ENCODE measurements at places on chromosomes 7 and 10.

DNA sequence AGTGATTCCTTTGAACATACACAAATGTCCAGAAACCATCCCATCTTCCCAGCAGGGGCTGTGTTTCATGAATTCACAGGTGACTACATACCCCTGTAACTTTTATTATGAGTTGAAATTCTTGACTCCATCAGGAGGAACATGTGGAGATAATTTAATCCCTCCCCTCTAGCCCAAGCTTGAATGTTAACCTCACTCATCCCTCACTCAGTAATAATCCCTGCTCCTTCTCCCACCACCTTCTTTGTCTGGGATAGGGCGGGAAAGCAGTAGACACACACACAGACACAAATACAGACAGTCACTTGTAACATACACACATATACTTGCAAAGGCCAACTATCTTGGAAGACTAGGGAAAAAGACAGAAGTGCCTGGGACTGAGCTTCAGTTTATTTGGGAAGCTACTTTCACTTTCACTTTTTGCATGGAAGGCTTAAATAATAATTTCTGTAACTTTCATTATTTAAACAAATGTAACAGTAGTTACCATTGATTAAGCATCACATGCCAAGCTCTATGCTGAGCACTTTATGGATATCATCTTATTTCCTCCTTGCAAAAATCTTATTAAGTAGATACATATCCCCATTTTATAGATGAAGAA lies 7.3 kb downstream of the AASS start:
- no peak for DNase-seq

GRCh38 chr7:75861636-75862035 lies 17.2 kb upstream of the RHBDD2 start:
- no peak for DNase-seq

GRCh38 chr7:11630355-11630754 lies 201.6 kb downstream of the THSD7A start:
- no peak for DNase-seq

GRCh38 chr7:43655584-43655983 lies 72.7 kb downstream of the STK17A start:
- no peak for DNase-seq

DNA sequence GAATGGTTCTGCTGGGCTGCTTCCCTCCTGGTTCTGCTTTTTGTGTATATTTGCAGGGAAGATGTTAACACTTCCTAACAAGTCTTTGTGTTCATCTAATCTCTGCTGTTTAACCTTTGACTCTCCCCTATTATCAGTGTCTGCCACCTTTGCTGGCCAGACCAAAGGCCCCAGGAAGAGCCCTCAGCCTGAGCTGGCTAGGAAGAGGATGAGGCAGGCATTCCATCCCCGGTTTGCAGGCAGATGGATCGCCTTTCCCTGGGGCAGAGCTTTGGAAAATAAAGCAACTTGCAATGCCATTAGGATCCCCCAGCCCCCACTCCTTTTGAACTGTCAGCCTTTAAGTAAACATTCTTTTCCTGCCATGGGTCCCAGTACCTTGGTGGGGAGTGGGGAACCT lies 19.0 kb downstream of the DPCD start:
- no peak for DNase-seq

- no peak for DNase-seq
Observed at GRCh38 chr7:108030516-108030915, 27.6 kb upstream of the LAMB1 start.

DNA sequence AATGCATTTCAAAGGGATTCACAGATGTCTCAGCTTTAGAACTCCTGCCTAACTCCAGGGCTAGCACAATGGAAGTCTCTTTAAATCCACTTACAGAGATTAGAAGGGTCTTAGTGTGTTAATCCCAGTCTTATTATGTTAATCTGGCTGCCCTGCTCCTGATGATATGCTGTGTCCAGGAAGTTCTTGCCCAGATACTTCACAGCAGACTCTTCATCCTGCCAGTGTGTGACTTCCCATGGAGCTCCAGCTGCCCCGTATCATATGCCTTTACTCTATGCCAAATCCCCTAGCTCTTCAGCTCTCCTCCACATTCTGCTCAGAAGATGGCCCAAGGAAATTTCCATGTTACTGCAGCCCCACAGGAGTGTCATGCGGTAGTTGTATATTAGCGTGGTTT lies 533.8 kb downstream of the GALNT17 start:
- no peak for DNase-seq

- no peak for DNase-seq
Observed at GRCh38 chr10:132715776-132716680, 69.9 kb downstream of the NKX6-2 start.

DNA sequence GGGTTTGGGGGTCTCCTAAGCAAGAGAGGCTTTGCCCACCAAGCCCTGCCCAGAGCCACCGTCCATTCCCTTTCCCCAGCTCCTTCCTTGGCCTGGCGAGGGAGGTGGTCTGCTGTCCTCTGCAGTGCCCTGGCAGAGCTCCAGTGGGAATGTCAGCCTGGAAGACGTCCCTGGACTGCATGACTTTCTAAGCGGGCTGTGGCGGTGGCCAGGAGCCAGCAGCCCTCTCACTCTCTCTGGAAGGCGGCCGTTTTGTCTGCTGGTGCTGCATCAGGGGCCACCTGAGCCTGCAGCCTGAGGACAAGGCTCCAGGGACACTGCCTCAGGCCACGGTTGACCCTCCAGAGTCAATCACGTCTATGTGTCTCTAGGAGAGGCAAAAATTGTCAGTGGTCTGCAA lies 271.0 kb downstream of the SKAP2 start:
- DNase-seq, result no peak

- no peak for DNase-seq
Observed at GRCh38 chr10:124044143-124044862, 49.1 kb downstream of the CHST15 start.

- no peak for DNase-seq
Observed at GRCh38 chr10:127414024-127414423, 135.1 kb upstream of the NPS start.

DNA sequence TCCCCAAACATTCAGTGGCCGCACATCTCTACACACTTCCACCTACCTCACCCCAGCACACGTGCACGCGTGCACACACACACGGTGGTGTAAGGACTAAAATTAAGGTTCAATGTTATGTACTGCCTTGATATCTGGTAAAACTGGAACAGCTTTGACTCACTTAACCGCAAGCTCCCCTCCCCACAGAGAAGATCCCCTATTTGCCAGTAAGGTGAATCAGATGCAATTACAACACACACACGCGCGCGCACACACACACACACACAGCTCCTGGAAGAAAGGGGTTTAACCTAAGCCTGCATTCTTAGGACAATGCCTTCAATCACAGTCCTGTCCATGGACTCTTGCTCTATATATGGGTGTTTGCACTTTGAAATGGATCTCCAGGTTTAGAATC lies 25.5 kb upstream of the VPS41 start:
- no peak for DNase-seq

DNA sequence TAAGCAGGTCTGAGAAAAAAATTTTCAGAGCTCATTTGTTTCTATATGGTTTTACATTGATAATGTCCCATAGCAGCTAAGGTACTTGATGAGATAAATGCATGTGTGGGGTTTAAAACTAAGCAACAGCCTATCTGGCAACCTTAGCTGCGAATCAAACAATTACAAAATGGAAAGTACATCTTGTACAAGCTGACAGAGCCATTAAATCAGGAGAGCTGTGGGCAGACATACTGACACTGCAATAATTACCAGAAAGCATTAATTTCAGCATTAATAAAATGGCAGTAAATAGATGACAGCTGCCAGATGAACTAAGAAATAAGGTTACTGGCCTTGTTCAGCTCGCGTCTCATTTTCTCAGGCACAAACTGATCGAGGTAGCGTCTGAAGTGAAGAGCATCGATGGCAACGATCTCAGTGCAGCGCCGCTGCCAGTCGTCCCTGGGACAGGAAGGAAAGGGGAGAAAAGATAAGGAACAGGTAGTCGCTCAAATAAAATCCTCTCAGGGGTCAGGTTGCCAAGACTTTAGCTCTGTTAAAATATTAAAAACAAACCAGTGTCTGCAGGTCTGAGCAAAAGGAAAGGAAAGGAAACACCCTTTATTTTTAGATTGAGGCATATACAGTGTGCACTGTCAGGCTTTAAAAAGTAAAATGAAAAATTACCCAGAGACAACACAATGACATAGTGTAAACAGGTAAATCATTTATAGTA lies 79.7 kb upstream of the OGDHL start:
- DNase-seq, result no peak

- DNase-seq, result no peak
Observed at GRCh38 chr10:116848944-116849247, 403 bp upstream of the ENO4 start.

GRCh38 chr7:7706101-7706511 lies 12.3 kb downstream of the RPA3 start:
- DNase-seq, result no peak

DNA sequence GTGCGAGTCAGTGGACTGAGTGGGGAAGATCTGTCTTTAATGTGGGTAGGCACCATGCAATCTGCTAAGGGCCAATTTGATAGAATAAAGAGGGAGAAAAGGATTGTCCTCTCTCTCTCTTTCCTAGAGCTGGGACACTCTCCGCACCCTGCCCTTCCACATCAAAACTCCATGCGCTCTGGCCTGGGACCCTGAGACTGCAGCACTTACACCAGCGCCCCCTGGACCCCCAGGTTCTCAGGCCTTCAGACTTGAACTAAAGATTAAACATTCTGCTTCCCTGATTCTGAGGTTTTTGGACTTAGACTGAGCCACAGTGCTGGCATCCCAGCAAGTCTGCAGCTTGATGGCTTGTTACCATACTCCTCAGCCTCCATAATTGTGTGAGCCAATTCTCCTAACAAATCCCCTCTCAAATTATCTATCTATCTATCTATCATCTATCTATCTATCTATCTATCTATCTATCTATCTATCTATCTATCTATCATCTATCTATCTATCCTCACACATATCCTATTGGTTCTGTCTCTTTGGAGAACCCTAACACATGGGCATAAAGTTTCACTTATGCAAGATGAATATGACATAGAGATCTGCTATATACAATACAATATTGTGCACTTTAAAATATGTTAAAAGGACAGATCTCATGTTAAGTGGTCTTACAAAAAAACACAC lies 22.4 kb upstream of the OR2A5 start:
- no peak for DNase-seq

GRCh38 chr10:107032700-107033401 lies 131.7 kb downstream of the SORCS1 start:
- DNase-seq, result no peak

- DNase-seq, result no peak
Observed at GRCh38 chr10:3622845-3623621, 162.0 kb downstream of the KLF6 start.

GRCh38 chr7:94160719-94161435 lies 156.7 kb upstream of the BET1 start:
- DNase-seq, result no peak

GRCh38 chr7:74587435-74588126 lies 69.9 kb upstream of the GTF2I start:
- peak; percentile 93 for DNase-seq

DNA sequence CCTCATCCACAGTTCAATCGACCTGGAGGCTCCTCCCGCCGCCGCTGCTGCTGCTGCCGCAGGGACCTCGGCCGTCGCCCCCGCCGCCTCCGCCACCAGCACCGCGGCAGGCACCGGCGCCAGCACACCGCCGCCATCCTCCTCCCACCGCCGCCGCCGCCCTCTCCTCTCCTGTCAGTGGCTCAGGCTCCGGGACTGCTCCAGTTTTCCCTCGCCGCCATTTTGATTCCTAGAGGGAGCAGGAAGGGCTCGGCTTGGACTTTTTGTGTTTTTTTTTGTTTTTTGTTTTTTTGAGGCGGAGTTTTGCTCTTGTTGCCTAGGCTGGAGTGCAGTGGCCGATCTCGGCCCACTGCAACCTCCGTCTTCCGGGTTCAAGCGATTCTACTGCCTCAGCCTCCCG lies 3.0 kb upstream of the MCM10 start:
- no peak for DNase-seq

- no peak for DNase-seq
Observed at GRCh38 chr7:47192978-47193377, 388.9 kb downstream of the TNS3 start.

DNA sequence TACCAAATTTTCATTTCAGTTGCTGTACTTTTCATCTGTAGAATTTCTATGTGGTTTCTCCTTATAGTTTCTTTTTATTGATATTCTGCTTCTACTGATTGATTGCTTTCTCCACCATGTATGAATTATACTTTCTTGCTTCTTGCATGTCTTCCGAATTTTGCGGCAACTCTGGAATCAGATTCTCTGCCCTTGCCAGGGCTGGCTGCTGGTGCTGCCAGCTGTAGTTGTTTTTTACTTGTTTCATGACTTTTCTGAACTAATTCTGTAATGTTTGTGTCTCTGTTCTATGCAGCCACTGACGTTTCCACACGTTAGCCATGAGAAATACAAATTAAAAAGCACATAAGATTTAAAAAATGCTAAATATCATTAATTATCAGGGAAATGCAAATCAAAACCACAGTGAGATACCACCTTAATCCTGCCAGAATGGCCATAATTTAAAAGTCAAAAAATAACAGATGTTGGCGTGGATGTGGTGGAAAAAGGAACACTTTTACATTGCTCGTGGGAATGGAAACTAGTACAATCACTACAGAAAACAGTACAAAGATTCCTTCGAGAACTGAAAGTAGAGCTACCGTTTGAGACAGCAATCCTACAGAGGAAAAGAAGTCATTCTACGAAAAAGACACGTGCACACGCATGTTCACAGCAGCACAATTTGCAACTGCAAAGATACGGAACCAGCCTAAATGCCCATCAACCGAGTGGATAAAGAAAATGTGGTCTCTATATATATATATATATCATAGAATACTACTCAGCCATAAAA lies 51.5 kb downstream of the MAD1L1 start:
- DNase-seq, result no peak

DNA sequence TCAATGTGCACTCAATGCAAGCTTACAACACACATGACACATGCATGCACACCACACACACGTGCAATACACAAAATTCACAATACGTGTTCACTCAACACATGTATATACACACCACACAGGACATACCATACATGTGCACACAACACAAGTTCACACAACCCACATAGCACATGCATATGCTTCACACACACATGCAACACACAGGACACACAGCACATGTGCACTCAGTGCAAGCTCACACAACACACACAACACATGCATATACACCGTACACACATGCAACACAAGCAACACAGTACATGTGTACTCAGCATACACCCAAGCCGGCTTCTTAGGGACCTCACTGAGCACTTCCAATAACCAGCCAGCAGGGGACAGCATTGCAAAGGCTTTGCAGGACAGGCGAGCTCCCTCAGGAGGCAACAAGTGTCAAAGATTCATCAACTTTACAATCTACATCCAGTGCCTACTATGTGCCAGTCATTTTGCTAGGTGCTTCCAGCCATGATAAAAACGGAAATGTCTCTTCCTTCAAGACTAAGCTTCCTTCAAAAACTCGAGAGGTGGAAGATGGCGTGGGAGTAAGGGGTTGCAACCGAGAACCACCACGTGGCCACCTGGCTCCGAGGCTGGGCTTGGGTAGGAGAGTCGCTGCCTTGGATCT lies 61.1 kb downstream of the JCAD start:
- DNase-seq, result no peak

GRCh38 chr7:114857605-114858004 lies 64.3 kb upstream of the MDFIC start:
- no peak for DNase-seq

Data from kidney epithelial cell (primary cell).